ENCODE measurements at places on chromosomes 4 and X.
A peak's percentile ranks its signal among the peaks of the same experiment; 100 is the strongest.

GRCh38 chr4:31974490-31975002 is 1254.4 kb downstream of the PCDH7 start:
- DNase-seq: no peak

GRCh38 chrX:133033010-133033409 is 63.9 kb downstream of the USP26 start:
- DNase-seq: no peak

DNA sequence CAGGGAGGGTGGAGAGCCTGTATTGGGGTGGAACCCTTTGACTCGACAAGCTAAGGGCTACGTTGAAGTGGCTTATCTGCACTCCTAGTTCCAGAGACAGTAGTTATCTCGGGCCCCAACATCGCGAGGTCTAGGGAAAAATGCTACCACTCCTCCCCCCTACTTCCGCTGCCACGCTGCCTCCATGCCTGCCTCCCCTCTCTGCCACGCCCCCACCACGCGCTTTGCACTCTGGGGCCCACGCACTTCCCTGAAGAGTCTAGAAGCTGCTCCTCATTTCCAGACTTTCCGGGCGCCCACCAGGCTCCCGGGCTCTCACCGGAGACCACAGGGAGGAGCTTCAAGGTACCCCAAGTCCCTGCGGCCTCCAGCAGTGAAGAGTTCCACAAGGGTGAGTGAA is at the start of gene PASD1:
TSS of gene PASD1 (plus strand) at position 227 of the 400 bp plus-strand sequence. CDS start 37,879 bp downstream, outside the sequence.
- DNase-seq: no peak

- no peak for DNase-seq
Observed at GRCh38 chr4:96312046-96312685, 472.3 kb downstream of the PDHA2 start.

DNA sequence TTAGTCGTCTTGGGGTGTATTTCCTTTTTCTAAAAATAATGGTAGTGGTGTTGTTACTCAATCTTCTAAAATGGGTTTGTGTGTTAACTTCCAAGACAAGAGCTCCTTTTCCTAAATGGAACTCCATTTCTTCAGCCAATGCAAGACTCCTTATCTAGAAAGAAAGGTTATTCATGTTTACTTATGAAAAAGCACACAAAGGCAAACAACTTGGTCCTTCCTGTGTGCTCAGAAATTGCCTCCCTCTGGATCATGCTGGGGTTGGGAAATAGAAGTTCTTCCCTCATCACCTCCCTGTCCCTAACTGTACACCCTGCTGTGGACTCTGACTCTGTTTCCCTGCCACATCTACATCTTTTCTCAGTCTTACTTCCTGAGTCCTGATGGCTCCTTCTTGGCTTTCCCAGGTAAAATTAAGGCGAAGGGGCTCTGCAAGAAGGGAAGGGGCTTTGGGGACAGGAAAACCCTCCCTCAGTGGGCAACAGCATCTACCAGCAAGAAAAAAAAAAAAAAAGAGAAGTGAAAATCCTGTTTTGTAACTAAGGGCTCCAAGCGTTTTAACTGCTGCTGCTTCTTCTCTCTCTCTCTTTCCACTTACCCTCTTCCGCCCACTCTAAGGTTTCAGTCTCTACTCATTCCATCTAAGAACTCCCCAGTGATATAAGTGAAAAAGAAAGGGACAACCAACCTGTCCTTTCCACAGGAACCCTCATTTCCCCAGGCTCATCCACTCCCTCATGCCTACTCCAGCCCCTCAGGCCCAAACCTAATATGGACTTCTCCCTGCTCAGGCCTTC is 19.8 kb upstream of the TASL start:
- no peak for DNase-seq

- peak; percentile 16 for DNase-seq
Observed at GRCh38 chr4:74038425-74039314, at the start of gene CXCL3. CXCL3 (minus strand) TSS chr4:74038689; CDS start chr4:74038611, 78 bp downstream.

DNA sequence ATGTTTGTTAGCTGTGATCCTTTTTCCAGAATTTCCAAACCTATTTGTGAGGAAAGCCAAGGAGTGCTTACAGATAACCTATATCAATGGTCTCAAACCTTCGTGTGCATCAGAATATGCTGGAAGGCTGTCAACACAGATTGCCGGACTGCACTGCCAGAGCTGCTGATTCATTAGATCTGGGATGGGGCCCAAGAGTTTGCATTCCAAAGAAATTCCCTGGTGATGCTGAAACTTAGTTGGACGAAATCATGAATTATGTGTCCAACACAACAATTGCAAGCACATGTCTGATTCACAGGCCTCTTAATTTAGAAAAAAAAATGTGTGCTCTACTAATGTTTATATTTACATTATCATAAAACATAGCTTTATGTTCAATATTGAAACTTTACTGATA is 544.0 kb upstream of the AMOT start:
- peak; percentile 9 for DNase-seq

DNA sequence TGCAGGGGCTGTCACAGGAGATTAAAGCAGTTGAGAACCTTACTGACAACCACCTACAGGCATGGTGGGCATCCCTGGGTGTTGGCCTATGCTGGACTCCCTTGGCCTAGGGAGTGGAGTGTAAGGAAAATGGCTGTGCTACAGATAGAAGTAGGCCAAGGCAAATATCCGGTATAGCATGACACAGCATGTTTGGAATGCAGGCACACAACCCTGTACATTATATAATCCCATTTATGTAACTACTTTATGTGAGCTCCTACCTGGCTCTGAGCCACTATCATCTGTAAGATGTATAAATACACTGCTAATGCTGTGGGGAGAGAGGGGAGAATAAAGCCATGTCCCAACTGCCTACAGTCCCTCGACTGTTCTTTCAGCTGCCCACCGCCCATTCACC is 38.7 kb upstream of the KCTD8 start:
- DNase-seq: no peak

DNA sequence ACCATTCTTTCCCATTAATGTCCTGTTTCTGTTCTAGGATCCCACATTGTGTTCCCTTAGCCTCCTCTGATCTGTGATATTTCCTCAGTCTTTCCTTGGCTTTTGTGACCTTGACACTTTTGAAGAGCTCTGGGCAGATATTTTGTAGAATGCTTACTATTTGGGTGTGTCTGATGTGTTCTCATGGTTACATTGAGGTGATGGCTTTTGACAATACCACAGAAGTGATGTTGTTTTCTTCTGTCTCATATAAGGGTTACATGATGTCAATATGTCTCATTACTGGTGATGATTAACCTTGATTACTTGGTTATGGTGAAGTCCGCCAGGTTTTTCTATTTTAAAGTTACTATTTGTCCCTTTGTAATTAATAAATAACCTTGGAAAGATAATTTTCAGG is 183.7 kb downstream of the SOWAHB start:
- DNase-seq: no peak

DNA sequence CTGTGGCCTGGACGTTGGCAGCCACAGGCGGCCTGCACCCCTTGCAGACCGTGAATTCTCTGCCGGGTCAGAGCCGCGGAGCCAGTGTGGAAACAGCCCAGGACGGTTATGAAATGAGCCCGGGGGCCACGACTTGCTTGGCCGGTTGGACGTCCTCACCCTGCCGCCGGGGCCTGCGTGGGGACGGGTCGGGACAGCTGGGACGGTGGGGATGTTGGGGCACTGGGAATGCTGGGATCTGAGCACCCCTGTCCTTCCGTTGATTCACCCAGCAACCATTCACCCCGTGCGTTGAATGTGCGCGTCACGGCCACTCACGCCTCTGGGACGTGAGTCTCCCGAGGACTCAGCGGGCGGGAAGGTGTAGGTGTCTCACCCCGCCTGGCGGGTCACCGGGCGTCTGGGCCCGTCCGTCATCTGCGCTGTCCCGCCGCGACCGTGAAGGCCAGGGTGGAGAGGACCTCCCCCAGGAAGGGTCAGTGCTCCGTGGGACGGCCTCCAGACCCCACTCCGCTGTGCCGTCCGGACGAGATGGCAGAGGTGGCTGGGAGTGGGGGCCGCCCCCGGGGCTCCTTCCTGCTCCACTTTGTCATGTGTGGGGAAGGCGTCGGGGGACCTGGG is 4.5 kb upstream of the PLCXD1 start:
- no peak for DNase-seq

GRCh38 chr4:118839221-118839927 is 3.4 kb upstream of the SEC24D start:
- DNase-seq: no peak

- no peak for DNase-seq
Observed at GRCh38 chrX:3659761-3660160, 53.7 kb downstream of the PRKX start.

Measured in globus pallidus (tissue), 1 donor.